ENCODE measurements at places on chromosomes 5 and 9.

DNA sequence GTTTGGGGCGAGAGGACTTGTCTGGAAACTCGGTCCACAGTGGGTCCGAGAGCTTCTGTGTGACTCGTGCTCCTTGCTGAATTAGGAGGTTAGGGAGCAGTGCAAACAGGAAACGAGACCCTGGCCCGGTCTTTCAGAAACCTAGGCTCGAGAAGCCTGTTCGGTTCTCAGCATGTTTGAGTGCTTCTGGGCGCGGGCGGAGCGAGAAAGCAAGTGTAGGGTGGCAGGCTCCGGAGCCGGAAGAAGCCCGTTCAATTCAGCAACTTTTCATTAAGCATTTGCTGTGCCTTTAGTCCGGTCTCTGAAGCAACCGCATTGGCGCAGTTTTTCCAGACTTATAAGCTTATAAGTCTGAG is 547 bp downstream of the CLTA start:
- DNase-seq = no peak

DNA sequence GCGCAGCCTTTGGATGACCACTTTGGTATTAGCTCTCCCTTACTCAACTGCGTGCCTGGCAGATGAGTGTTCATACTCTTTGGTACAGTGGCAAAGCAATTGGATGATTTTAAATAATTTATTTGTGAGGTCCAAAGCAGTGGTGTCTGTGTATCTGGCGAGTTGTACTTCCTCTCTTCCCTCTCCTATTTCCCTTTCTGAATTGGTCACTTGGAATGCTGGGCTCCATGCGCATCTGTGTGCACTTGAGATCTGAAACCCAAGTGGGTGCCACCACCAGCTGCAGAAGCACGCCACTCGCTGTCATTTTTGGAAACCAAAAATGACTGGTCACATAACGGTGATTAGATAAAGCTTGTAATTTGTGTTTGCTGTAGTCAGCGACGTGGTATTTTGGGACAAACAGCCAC is 386.0 kb upstream of the KLF4 start:
- DNase-seq = no peak

DNA sequence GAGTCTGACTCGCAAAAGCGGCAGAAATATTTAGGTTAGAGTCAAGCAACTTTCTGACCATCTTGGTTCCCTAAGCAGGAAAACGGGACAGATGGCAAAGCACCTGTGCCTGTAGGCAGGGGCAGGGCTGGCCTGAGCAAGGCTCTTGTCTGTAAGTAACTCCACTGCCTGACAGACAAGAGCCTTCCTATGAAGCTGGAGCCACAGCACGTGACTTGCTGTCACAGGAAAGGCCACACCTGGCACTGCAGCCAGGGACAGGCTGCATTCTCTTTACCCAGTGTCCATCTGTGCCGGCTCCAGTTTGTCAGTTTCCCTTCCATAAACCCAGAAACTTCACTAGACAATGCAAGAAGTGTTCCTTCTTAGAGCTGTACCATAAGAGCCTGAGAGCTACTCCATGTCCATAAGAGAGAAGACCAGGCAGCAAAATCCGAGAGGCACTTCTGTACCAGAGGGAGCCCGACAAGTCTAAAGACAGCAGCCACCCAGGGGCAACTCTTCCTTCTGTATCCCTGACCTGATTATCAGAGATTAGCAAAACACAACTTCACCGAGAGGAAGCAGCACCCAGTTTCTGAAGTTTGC is 78.1 kb downstream of the GPR21 start:
- no peak for DNase-seq

GRCh38 chr5:116301110-116301509 is 216.3 kb downstream of the COMMD10 start:
- DNase-seq = no peak

- no peak for DNase-seq
Observed at GRCh38 chr5:37184748-37185364, 64.3 kb downstream of the CPLANE1 start.

GRCh38 chr5:117953272-117953671 is 1035.1 kb downstream of the DTWD2 start:
- no peak for DNase-seq
